Right kidney (tissue), 9 donors: ENCODE measurements at places on chromosomes 5 and 9.

DNA sequence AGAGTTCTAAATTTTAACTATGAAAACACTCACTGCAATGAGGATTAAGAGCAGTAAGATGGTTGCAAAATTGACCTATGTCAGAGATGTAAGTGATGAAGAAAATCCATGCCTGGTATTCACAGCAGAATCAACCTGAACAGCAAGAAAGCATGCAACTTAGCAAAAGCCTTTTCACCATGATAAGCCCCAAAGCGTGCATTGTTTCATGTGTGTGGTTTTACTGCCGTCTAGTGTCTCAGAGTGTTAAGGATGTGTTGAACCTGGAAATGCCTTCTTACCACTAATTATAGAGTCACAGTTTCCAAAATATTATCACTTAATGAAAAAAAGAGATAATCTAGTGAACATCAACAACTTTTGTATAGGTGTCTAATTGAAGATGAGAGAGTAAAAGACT, 415.2 kb upstream of the TRPC7 start:
- no peak for DNase-seq

- no peak for DNase-seq
Observed at GRCh38 chr9:72947984-72948465, 4.8 kb downstream of the ALDH1A1 start.

DNA sequence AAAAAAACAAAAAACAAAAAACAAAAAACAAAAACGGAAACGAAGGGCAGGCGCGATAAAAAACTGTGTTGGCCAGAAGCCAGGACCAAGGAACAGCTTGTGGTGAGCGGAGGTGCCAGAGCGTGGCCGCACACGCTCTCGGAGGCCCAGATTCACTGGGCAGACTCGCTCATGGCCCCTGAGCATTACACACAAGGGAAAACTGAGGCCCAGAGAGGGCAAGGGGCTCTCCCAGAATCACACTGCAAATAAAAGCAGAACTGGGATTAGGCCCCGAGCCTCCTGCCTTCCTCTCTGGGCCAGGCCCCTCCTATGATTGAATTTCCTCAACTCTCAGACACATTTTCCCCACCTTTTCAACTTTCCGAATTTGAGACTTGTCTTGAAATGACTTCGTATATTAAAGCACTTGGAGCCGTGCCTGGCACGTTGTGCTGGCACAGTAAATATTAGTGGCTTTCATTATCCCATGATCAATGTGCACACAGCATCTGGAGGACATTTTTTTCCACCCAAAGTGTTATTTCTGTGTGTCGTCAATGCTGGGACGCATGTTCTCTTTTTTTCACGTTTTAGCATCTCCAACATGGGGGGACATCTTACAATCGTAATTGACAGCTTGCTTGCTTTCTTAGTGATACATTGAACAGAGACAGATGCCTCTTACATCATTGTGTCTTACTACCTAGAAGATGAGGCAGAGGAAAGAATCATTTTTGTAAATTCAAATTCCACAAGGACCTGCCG, 7.4 kb downstream of the FIBCD1 start:
- DNase-seq: no peak

DNA sequence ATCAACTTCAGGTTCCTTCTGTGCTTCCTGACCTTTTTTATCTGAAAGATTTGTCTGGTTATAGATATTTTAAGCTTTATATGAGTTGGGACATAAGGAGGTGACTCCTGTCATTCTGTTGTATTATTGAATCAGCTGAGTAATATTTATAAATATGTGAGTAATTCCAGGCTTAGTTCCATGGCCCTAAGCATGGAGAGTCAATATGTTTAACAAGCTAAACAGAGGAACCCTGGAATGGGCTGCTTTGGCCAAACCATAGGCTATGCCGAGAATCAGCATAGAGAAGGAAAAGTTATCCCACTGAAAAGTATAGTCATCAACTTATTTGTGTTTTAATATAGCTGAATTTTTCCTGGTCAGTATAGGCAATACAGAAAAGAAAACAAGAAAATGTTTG, 7.2 kb upstream of the EIF4EBP3 start:
- no peak for DNase-seq

DNA sequence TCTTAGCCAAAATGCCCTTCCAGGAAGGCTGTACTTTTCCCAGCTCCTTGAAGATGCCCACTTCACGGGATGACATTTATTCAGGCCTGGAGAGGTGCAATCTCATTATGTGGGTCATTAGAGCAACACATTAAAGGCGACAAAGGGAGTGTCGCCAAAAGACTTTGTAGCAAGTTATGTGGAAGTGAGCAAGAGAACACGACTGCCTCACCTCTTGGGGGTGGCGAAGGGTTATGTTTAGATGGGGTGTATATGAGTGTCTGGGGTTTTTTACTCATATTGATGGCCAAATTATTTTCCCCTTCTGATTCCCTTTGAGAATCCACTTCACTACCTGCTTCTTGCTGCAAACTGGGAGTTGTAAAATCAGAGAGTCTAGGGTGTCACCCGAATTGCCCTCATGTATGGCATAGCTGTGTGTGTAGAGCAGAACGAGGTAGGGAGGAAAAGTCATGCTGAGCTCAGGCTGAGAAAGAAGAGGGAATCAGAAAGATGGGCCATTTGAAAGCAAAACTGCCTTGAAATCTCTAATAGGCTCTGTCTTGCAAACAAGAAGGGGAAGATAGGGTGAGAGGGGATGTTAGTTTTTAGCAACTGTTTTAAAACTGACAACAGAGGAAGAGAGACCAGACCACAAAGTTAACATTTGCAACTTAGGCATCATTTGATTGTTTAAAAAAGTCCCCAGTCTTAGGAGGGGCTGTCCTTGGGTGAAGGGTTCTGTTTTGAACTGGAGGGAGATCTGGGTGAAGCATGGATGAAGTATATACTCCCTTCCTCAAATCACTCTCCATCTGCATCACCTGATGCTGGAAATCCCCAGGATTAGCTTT, 97.1 kb upstream of the IL12B start:
- no peak for DNase-seq

GRCh38 chr5:158270996-158271554, 412.1 kb upstream of the CLINT1 start:
- DNase-seq: no peak

- DNase-seq: no peak
Observed at GRCh38 chr9:89701221-89701798, 96.5 kb downstream of the GADD45G start.

DNA sequence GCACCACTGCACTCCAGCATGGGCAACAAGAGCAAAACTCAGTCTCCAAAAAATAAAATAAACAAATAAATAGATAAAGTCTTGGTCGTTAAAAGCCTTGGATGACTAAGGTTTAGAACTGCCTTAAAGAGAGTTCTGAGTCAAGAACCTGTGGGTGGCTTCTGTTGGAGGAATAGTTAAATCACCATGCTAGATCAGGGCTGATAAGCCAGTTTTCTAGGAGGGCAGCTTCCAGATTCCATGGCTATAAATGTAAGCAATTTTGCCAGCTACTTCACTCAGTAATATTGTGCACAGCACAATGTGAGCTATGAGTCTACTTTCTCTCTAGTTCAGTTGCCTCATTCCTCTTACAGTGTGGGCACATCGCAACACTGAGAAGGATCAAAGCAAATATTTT, 242.1 kb upstream of the NUDT12 start:
- no peak for DNase-seq

DNA sequence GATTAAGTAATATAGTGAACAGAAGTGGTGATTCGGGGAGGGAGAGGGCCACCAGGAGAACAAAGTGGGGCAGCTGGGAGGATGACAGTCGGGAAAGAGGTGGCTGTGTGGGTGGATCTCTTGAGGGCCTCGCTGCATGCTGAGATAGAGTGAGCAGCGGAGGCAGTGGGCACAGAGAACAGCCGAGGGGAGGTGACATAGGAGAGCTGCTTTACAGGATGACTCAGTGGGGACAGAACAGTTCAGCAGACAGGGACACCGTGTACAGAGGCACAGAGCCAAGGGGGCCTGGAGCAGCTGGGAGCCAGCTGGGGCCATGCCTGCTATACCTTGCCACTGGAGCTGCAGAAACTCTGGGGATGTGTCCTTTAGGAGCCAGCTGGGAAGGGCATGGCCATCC, 273.9 kb downstream of the GADD45G start:
- DNase-seq: no peak

DNA sequence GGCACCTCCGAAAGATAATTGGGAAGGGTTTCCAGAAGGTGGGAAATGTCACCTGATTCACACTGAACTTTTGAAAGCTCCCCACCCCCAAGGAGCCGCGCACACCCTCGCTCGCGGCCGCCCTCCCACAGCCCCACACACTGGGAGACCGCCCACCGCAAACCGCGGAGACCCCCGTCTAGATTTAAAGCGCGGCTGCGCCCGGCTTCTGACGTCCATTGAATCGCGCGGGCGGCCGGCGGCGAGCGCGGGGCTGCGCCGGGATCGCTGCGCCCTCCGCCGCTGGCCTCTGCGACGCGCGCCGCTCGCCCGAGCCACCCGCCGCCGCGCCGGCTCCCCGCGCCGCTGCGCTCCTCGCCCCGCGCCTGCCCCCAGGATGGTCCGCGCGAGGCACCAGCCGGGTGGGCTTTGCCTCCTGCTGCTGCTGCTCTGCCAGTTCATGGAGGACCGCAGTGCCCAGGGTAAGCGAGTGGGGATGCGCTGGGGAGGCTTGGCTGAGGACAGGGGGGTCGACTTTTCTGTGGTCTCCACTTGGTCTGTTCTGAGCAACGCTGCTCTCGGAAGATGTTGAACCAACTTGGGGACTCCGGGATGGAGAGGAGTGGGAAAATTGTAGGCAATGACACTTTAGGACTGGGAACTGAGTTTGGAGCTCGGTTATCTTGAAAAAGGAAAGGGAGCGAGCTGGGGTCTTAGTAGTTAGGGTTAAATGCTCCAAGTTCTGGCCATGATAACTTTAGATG, at the start of gene FST:
FST (plus strand) TSS at position 214 of the 743 bp plus-strand sequence; CDS start at position 377, 163 bp downstream.
- DNase-seq: peak; percentile 72

GRCh38 chr5:28822071-28822470, 1783.7 kb upstream of the CDH9 start:
- no peak for DNase-seq

- no peak for DNase-seq
Observed at GRCh38 chr5:101811466-101811865, 484.6 kb downstream of the SLCO4C1 start.

- no peak for DNase-seq
Observed at GRCh38 chr9:89038382-89039103, 47.3 kb downstream of the S1PR3 start.

DNA sequence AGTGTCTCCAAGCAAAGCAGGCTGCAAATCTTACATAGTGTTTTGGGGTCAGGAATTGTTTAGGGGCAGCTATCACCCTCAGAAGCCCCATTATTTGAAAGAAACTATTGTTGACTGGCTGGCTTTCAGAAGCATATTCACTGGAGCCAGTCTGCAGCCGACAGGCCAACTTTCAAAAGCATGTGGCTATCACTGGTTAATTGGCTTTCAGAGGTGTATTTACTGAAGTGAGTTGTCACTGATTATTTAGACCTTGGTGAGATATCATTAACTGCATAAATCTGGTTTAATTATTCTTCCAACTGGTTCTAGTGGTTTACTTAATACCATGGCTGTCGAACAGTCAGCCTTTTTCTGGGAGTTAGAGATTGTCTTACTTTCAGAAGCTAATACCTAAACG, 247.0 kb downstream of the CWC27 start:
- DNase-seq: no peak

- DNase-seq: no peak
Observed at GRCh38 chr5:112109331-112110007, 309.6 kb downstream of the EPB41L4A start.

- no peak for DNase-seq
Observed at GRCh38 chr5:150658699-150659265, 2.3 kb upstream of the MYOZ3 start.

GRCh38 chr5:72202331-72202825, 95.1 kb downstream of the MAP1B start:
- DNase-seq: no peak

GRCh38 chr5:50963971-50964745, 297.7 kb downstream of the PARP8 start:
- peak; percentile 67 for DNase-seq

DNA sequence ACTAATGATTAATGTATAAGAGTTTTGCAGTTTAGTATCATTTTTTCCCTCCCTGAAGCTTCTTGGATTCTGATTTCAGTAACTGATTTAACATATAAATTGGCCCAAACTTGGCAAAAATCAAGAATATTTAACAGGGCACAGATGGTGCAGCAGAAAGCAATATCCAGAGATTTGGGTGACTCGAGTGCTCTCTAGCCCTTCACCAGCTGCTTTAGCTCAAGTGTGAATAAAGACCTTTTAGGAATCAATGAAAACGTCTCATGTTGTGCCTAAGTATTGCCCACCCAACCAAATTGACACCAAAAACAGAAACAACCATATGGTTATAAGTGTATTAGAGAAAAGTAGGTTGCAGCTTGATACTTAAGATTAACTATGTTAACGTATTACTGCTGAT, 933.4 kb upstream of the PTPRD start:
- no peak for DNase-seq

DNA sequence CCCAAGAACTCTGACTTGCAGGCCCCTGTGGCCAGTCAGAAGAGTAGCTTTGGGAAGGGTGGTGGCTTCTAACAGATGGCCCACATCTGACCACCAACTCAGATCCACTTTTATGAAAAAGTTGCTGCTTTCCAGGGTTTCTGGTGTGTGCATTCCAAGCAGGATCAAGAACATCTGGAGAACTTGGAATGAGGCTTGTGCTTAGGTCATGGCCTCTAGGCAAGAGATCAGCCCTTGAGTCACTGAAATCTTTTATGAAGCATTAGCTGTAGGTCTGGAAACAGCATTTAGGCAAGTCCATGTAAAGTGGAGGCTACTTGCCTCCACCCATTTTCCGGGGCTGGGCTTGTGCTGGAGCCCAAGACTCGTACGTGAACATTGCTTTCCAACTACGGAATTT, 433.3 kb downstream of the SH3GL2 start:
- DNase-seq: no peak

- no peak for DNase-seq
Observed at GRCh38 chr5:78328585-78329173, 31.7 kb upstream of the SCAMP1 start.

DNA sequence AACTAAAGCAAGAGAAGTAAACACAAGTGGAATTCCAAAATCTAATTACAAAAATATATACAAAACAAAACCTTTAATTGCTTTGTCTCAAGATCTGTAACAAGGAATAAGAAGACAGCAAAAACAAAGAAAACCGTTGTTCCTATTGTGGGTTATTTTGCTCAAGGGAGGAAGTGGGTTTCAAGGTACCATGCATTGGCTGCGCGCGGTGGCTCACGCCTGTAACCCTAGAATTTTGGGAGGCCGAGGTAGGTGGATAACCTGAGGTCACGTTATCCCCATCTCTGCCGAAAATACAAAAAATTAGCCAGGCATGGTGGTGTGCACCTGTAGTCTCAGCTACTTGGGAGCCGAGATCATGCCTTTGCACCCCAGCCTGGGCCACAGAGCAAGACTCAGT, 12.1 kb upstream of the IQGAP2 start:
- DNase-seq: no peak

DNA sequence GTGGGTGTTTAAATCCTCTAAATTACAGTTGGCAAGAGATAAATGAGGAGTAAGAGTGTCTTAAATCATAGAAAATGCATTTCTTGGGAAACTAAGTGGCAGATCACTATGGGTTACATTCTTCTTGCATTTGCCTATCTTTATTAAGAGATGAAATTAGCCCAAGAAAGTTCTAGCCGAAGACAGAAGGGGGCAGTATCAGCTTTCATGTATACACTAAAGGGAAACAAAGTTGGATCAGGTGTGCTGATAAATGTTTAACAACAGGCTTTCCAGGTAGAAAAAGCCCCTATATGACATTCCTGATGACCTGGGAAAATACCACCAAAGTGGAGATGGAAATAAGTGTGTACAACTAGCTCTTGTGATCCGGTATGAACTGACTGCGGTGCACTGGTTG, 81.9 kb upstream of the TLR4 start:
- DNase-seq: no peak
